Activated CD4-positive, CD25-positive, alpha-beta regulatory T cell treated with anti-CD3 and anti-CD28 coated beads, Interleukin-2, amount 50 U/mL, for 24 hours (primary cell): ENCODE measurements at places on chromosomes 12 and 14.

- ATAC-seq: no peak
These were observed 364.5 kb downstream of the BTG1 start for GRCh38 chr12:91781114-91781513.

- peak; percentile 42 for ATAC-seq
These were observed 1.1 kb upstream of the NFATC4 start for GRCh38 chr14:24366721-24367513.

GRCh38 chr14:96096639-96097610, 57.8 kb downstream of the C14orf132 start:
- ATAC-seq: no peak

- ATAC-seq: no peak
These were observed 8.8 kb upstream of the LHX5 start for GRCh38 chr12:113480336-113480971.

- ATAC-seq: no peak
These were observed 27.4 kb upstream of the PAPLN start for GRCh38 chr14:73209953-73210352.

DNA sequence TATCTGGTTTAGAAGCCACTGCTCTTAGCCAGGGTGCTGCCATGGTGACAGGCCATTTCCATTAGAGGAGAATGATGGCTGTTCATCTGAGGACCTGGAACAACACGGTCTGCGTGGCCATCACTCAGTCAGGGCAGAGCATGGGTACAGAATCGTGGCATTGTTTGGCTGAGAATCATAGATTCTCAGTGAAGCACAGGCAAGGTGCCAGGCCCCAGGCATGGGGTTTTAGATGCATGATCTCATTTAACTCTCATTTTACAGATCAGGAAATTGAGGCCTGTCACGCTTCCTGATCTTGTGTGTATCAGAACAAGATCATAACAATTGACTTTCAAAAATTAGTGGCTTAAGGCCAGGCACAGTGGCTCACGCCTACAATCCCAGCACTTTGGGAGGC, 26.8 kb upstream of the IRF2BPL start:
- no peak for ATAC-seq

GRCh38 chr12:50162230-50162629, 4.9 kb downstream of the CERS5 start:
- no peak for ATAC-seq

GRCh38 chr12:32331133-32331532, 68.2 kb upstream of the FGD4 start:
- ATAC-seq: no peak

DNA sequence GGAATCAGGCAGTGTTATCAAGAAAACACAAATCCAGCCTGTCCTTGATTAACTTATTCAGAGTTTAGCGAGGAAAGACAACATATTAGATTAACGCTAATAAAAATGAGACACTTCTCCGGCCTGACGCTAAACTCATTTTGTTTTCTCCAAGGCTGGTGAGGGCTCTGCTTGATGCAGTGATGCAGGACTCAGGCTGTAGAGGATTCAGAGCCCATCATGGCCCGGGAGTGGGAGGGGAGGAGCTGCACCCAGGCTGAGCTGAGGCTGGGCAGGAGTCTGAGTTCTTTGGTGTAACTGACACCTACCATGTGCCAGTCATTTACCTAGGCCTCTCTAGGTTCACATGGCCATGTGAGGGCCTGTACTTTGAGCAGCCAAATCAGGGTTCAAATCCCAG, 70.0 kb downstream of the WSCD2 start:
- ATAC-seq: no peak

- no peak for ATAC-seq
These were observed 137.2 kb upstream of the E2F7 start for GRCh38 chr12:77202457-77203060.

- ATAC-seq: no peak
These were observed 1.2 kb downstream of the CDKN1B start for GRCh38 chr12:12718381-12718759.

DNA sequence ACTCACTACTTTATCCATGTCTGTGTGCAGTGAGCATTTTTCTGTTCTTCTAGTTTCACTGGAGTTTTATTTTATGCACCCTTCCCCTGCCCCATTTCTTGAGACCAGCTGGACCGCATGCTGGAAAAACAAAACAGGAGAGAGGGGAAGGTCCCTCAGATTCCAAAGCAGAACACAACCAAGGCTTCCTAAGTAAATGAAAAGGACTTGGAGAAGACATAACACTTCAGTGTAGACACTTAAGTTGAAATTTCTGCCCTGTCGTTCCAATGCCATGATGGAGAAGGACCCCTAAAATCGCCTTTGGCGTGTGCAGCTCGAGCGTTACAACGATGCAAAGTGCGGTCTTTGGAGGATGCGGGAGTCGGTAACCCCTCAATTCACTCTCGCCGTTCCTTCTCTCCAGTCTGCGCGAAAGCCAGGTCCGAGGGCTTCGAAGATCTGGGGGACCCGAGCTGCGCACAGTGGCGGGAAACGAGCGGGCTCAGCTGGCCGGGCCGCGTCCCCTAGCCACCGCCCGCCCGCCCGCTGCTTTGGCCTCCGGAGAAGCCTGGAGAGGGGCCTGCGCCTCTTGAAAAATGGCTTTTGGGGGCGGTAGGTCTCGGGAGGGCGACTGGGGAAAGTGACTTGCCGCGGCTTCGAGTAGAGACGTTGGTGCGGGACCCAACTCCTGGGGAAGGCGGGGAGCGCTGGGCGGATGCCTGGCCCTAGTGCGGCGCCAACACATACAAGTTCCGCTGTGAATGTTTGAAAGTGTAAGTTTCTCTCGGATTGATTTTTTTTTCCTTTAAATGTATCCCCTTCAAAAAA, 11.2 kb upstream of the HOXC13 start:
- ATAC-seq: no peak

DNA sequence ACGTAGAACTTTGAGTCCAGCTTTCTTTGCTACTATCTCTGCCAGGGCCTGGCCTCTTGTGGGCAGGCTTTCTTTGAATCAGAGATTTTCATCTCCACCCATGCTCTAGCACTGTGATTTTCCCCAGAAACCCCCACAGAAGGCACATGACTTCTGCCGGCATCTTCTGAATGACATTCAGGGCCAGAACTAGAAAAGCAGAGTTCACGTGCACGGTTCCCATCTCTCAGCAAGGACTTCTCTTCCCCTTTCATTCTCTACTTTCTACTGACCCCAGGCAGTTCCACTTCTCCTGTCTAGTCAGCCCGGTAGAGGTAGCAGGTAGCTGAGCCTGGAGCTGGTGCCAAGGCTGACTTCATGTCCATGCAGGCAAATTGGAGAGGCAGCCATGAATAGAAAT, 26.9 kb downstream of the BATF start:
- peak; percentile 80 for ATAC-seq

GRCh38 chr12:123488539-123489230, 30.7 kb downstream of the SNRNP35 start:
- ATAC-seq: no peak

GRCh38 chr12:18391151-18391550, 129.8 kb downstream of the PIK3C2G start:
- no peak for ATAC-seq

- no peak for ATAC-seq
These were observed 42.8 kb upstream of the RNASE3 start for GRCh38 chr14:20848316-20848954.

GRCh38 chr12:96356831-96357230, 43.4 kb downstream of the CDK17 start:
- ATAC-seq: peak; percentile 58

DNA sequence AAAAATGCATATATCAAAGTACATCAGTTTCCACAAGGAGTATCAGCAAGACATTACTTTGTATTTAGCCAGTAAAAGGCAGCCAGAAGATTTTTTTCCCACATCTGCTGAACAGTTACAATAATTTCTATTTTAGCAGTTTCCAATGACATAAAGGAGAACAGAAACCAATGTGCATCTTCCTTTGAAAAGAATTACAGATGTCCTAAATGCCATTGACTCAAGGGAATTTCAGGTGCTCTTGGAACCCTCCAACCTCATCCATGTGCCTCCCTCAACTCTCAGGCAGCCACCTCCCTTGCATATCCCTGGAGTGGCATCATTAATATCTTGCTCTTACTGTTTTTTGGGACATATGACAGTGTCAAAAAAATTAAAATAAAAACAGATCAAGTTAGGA, 62.2 kb upstream of the ST8SIA1 start:
- ATAC-seq: no peak

DNA sequence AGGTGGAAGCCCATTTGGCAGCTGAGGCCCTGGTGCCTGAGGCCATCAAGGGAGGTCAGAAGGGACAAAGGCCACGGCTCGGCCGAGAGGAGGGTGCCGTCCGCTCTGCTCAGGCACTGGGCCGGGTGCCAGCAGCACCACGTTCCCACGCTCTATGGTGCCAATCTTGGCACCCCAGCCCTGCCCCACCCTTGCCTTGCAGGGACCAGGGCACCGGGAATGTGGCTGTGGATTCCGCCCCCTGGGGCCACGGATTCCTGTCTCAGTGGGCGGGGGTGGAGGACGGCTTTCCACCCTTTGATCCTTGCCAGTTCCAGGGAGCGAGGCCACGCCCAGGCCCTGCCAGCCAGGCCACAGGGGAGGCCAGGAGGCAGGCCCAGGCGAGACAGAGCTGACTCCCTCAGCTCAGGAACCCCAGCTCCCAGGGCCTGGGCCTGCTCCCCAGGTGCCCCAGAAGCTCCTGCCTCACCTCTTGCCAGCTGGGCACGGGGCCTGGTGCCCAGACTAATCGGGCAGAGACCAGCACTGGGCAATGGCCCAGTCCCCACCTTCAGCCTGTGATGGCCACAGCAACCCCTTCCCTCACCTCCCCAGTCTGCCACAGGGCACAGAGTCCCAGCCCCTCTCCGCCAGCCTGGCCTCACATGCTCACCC, 26.4 kb upstream of the GPR132 start:
- no peak for ATAC-seq

- no peak for ATAC-seq
These were observed 258.9 kb upstream of the NAV3 start for GRCh38 chr12:77571768-77572167.

DNA sequence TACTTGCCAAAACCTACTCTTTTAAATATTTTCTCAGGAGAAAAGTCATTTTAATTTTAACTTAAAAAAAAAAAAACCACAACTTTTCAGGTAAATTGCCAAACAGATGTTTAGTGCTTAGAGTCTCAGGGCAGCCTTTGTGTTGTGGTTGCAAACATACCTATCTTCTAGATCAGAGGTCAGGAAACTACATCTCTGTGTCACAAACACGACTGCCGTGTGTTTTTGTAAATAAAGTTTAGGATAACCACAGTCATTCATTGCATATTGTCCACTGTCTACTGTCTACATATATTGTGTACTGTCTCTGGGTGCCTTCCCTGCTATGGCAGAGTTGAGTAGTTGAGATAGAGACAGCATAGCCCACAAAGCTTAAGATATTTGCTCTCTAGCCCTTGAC, 48.9 kb downstream of the DYRK2 start:
- ATAC-seq: no peak

- ATAC-seq: no peak
These were observed 2.3 kb downstream of the SPATS2 start for GRCh38 chr12:49369411-49370145.

DNA sequence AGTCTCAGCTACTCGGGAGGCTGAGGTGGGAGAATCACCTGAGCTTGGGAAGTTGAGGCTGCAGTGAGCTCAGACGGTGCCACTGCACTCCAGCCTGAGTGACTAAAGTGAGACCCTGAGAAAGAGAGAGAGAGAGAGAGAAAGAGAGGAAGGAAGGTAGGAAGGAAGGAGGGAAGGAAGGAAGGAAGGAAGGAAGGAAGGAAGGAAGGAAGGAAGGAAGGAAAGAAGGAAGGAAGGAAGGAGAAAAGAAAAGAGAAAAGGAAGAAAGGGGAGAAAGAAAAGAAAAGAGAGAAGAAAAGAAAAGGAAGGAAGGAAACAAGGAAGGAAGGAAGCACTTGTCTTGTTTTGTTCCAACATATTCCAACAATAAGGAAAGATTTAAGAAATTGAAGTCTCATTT, 7.8 kb downstream of the PRKD1 start:
- ATAC-seq: no peak

GRCh38 chr12:32367381-32367780, 32.0 kb upstream of the FGD4 start:
- no peak for ATAC-seq

GRCh38 chr12:29730481-29730880, 53.3 kb downstream of the TMTC1 start:
- ATAC-seq: no peak

- no peak for ATAC-seq
These were observed 615 bp upstream of the ASB8 start for GRCh38 chr12:48157889-48158370.

DNA sequence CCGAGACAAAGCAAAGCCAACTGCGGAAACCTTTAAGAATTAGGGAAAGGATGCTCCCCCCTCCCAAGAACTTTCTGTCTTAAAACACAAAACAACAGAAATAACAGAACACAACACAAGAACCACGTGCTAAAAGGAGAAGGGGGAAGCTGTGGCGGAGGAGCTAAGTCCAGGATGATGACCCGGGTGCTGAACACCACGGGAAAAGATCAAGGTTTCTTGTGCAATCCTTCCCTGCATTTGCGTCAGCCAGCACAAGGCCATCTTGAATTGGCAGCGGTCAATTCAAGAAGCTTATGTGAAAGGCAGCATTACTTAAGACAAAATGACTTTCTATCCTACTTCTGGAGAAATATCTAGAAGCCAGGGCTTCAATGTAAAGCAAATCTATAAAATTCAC, 11.0 kb upstream of the CREBL2 start:
- ATAC-seq: no peak

GRCh38 chr12:72179841-72180240, 92.3 kb upstream of the TRHDE start:
- ATAC-seq: no peak

DNA sequence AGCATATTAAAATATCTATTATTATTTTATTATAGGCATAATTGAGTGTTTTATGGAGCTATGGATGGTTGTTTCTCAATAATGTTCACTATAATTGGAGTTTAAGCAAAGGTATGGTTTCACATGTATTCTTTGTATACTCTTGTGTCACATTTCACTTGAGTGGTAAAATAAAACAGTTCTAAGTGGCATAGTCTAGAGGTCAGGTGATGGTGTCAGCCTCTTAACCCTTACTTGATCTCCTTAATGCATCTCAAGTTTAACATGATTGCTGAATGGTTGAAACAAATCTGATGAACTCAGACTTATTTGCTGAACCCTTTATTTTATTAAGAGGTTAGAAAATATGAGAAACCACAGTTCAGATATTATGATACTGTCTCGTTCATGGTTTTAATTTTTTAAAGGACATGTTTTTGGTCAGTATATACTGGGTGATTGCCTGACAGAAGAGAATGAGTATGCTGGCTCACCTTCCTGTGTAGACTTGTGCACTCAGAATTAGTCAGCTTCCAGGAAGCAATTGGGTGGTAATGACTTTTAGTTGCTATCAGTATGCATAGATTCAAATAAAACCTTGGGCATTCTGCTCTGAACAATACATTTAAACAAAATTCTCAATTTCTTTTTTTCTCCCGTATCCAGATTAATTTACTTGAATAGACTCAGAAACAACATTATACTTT, 464.6 kb downstream of the PCNX1 start:
- ATAC-seq: peak; percentile 99
